ENCODE measurements at places on chromosomes 2 and 18.

DNA sequence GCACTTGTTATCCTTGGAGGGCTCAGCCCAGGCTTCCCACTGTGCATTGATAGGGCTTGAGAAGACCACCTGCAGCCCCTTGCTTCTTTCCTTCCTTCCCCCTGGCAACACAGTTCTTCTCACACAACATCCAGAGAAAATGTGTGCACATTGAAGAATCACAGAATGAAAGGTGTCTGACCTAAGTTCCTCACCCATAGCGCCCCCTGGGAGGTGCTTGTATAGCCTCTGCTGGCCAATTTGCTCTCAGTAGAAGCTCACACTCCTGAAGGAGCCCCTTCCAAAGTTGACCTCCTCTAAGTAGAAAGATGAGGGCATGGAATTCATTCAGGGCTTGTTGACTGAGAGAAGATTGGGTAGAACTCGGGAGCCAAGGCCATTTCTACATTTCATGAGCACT lies 758.4 kb upstream of the KLHL29 start:
- DNase-seq: no peak

DNA sequence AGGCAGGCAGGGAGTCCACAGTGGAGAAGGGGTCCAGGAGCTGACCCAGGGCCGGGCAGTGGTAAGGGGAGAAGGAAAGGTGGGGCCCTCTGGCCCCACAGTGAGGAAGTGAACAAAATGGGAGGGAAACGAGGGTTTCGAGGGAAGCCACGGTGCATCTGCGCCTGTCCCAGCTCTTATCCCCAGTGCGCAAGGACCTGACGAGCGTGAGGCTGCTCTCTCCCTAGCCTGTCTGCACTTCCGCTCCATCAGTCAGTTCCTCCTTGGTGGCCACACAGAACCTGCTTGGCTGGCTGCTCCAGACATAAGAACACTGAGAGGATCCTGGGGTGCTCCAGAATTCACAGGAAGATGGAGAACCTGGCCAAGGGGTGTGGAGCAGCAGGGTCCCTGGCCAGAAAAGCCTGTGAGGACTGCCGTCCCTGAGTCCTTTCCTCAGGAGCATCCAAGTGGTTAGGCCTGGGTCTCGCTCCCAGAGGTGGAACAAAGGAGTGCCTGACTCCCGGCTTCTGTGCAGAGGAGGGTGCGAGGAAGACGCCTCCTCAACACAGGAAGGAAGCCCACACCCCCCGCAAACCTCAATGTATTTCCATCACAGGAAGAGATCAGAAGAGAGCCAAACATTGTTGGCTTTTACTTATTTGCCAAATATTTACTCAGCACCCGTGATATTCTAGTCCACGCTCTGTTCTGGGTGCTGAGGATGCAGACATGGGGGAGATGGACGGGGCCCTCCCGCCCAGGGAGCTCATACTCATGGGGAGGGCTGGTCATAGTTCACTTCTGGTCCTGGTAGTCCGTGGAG lies 43.7 kb upstream of the SEMA4C start:
- DNase-seq: peak; percentile 11

GRCh38 chr2:159617100-159617499 lies 752 bp upstream of the BAZ2B start:
- no peak for DNase-seq

GRCh38 chr2:229733611-229734245 lies 19.4 kb upstream of the DNER start:
- no peak for DNase-seq

DNA sequence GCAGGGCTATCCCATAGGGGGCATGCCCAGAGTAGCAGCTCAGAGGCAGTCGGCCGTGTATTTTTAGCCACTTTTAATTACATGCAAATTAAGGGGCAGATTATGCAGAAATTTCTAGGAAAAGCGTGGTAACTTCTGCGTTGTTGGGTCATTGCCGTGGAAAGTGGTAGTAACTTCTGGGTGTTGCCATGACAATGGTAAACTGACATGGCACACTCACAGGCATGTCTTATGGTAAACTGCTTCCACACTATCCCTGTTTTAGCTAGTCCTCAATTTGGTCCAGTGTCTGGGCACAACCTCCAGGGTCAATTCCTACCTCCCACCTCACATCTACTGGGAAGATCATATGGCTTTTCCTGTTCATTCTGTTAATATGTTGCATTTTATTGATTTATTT lies 428.9 kb upstream of the FANCL start:
- no peak for DNase-seq

DNA sequence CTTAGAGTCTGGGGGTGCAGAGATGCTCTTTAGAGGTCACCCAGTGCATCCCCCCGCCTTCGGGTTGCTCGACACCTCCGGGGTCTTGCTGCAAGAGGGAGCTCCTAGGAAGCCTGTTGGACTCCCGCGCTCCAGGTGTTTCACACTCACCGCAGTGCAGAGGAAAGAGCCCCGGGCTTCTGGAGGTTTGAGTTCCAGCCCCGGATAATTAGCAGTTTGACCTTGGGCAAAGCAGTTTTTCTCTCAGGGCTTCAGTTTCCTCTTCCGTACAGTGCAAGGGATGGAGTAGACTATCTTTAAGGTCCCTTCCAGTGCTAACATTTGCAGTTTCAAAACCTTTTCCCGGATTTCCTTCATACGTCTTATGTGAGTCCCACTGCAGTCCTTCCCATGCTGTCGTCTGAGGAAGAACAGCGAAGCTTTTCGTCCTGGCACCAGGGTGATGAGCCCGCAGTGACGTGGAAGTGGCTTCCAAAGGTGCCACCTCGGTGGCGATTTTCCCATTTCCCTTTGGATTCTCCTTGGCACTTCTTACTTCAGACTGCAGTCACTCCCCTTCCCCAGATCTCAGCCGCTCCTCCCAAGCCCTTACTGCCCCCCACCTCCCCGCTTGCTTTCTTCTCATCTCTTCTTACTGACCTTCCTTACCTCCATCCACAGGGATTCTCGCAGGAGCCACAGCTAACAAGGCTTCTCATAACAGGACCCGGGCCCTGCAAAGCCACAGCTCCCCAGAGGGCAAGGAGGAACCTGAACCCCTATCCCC lies 585 bp downstream of the PNKD start:
- no peak for DNase-seq

DNA sequence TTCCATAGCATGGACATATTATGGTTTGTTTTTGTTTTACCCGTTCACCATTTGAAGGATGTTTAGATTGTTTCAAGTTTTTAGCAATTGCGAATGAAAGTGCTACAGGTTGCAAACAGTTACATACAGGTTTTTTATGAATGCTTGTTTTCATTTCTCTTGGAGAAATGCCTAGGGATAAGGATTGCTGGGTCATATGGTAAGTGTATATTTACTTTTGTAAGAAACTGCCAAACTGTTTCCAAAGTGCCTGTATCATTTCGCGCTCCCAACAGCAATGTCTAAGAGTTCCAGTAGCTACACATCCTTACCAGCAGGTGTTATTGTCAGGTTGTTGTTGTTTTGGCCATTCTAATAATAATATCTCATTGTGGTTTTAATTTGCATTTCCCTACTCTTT lies 251.7 kb downstream of the PHLPP1 start:
- no peak for DNase-seq

- no peak for DNase-seq
These were observed 12.7 kb upstream of the PTPN4 start for GRCh38 chr2:119746836-119747686.

DNA sequence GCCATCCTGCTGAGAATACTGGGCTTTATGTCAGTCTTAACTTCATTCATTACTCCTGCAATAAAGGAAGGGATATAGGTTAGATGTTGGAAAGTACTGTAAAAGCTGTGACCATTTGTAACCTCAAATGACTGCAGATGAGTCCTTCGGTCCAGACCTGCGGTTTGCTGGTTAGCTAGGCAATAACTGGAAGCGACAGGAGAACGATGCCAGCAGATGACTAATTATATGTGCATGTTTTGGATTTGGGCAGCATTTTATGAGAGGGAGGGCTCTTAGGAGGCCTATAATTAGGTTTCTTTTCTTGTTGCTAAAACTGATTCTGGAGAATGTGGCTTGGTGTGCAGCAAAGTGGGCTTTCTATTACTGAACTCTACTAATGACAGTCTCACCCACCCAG lies 205.6 kb downstream of the TMEM182 start:
- DNase-seq: no peak

DNA sequence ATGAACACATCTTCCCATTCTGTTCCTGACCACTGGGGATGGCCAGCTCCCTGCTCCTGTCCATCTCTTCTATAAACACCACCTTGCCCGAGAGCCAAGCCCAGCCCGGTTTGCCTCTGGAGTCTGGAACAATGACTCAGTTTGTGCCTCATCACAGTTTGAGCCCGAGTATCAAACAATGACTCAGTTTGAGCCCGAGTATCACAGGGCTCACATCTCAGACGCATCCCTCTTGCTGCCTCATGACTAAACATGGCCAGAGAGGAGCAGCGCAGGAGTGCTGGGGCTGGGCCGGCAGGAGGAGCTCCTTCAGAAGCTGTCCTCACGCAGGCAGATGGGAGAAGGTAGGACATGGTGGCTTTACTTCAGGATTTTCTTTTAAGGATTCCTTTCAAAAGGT lies 68.7 kb downstream of the PXDN start:
- DNase-seq: no peak

DNA sequence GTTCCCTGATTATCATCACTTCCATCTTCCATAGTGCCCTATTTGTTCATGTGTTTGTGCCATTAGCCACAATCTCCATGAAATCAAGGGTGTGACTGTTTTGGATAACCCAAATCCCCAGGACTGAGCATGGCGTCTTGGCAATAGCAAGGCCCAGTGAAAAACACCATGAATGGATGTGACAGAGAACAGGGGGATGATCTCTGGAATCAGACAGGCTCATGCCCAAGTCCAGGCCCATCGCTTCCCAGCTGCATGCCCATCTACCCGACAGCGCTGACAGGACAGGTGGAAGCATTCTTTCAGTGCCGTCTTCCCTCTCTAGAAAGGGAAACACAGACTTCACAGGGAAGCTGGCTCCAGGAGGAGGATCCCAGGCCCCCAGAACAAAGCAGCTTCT lies 50.0 kb downstream of the HDLBP start:
- DNase-seq: no peak

DNA sequence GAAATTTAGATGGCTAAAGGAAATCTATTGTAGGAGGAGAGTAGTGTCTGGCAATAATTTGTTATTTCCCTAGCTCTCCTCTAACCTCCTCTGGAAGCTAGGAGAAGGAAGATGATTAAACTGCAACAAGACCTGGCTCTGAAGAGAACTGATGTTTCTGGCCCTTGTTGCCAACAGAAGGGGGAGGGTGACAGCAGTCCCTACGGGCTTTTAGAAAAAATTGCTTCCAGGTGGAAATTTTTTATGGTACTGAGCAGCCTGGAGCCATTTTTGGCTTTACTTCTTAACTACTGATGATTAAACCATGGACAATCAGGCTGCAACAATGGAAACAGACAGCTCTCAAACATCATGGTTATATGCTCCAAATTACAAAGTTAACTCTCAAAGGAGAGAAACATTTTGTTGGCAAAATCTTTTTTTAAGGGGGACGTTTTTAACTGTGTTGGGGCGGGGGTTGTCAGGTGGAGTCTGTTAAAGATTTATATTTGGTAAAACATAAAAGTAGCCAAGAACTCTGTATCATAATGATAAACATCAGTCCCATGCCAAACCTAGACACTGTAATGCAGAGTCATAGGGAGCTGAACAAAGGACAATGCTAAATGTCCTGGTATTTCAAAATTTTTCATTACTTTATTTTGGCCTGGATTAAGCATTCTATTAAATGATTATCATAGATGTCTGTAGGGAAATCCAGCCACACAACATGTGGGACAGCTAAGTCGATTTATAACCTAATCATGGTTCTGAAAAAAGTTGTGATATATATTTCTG lies 70.0 kb downstream of the EXOC6B start:
- no peak for DNase-seq

- DNase-seq: no peak
These were observed 166.1 kb upstream of the RAB6C start for GRCh38 chr2:129813404-129813803.

DNA sequence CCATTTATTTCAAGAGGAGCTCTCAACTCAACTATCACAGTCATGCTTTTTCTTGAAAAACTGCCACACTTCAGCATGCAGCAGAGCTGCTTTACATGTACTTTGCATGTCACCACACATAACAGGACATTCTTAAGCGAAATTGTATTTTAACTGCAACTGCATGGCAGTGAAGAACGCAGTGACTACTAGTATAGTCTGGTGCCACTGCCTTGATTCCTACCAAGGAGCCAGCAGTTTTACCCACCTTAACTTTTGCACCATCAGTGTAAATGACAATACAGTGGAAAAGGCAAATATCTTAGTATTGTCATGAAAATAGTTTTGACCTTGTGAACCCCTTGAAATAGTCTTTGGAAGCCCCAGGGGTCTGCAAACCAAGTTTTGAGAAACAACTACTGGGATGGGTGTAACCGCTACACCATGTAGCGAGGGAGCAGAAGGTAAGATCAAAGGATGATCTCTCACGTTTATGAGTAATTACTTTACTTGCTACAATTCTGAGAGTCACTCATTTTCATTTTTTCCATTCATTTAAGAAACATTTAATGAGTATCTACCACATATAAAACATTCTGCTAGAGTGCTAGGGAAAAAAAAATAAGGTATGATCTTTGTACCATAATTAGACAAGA lies 32.3 kb upstream of the MPP4 start:
- no peak for DNase-seq

DNA sequence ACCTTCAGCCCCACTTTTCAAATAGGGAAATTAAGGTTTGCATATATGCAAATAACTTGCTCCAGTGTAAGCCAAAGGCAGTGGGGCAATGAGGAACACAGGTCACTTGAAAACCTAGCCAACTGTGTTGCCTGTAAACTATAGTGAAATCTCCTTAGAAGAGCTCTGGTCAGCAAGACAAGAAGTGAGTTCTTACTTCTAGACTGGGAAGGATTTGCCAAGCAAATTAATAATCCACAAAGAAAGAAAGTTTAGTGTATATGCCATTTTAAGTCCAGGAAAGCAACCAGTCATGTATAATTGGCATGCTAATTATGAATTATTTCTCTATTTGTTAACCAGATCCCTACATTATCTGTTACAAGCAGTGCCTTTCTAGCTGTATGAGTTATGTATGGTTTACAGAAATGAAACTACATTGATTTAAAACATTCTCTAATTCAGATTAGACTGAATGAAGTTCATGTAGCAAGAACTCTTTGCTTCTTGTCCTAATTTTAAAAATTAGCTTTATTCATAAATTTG lies 129.9 kb downstream of the MTX2 start:
- no peak for DNase-seq

- DNase-seq: no peak
These were observed 19.9 kb downstream of the RND3 start for GRCh38 chr2:150467621-150467963.

- DNase-seq: no peak
These were observed 30.6 kb downstream of the RTN4 start for GRCh38 chr2:55019526-55020258.
